ENCODE measurements at places on chromosomes 12 and 14. TPM values are rescaled to one million over a fixed set of nuclear protein-coding genes. Genes with fewer than 3 reads are reported as not detected.

Gene PPP4R4
- total RNA-seq: under 0.01 TPM

Gene PLEKHD1
- under 0.01 TPM for total RNA-seq

Gene TPPP2
- not detected for total RNA-seq

Gene PLD4
- not detected for total RNA-seq

Gene TSPAN9
- 35.1 TPM for total RNA-seq

Gene ANO4
- not detected for total RNA-seq

Gene INHBC
- total RNA-seq: not detected

Gene PTPRO
- not detected for total RNA-seq

Gene GLIPR1L2
- total RNA-seq: not detected

Gene PTCSC3
- total RNA-seq: not detected

Gene TMEM132C
- not detected for total RNA-seq

Gene PLBD1
- under 0.01 TPM for total RNA-seq

Gene KRT85
- not detected for total RNA-seq

Gene HVCN1
- total RNA-seq: 7.4 TPM

Gene C1S
- total RNA-seq: 5.8 TPM

Gene MANSC4
- total RNA-seq: 0.32 TPM

Gene C12orf42
- not detected for total RNA-seq

Gene RHOJ
- total RNA-seq: 40.3 TPM

Gene CBLN3
- 0.32 TPM for total RNA-seq

Gene PLCZ1
- total RNA-seq: under 0.01 TPM

Gene INHBE
- total RNA-seq: 0.15 TPM

Gene AMN
- total RNA-seq: 0.32 TPM

Gene KCNMB4
- 3.9 TPM for total RNA-seq

Gene HOXC12
- not detected for total RNA-seq

Gene HOXC6
- total RNA-seq: not detected

Gene GPR135
- 0.61 TPM for total RNA-seq

Gene ANO2
- total RNA-seq: 16.2 TPM

Gene FAM186B
- total RNA-seq: 0.32 TPM

Gene CCDC85C
- 15.9 TPM for total RNA-seq

Gene CABP1
- total RNA-seq: not detected

Gene FGF23
- not detected for total RNA-seq
